T-helper 17 cell (primary cell): ENCODE measurements at places on chromosomes 4 and X.

DNA sequence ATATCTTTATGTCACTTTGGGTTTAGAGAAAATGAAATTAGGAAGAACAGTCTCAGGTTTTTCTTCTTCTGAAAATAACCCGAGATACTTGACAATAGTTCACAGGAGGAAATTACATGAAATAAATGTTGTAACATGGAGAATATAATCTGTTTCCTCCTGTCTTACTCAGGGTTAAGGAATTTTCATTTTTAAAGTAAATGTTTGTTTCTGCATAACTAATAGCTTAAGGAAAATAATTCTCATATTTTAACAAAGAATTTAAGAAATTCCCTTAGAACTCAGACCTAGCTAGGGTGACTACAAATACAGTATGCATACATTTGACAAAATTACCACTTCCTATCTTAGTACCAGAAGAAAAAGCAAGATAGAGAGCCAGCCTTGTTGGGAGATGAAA is 17.2 kb upstream of the SPRY1 start:
- H3K27ac ChIP-seq = no peak overlapping the region
- H3K36me3 ChIP-seq = peaks cover 3% of the 10 kb centered on the region
- H3K27me3 ChIP-seq = peaks cover 48% of the 10 kb centered on the region

GRCh38 chrX:153776611-153777045 is 4.2 kb upstream of the SRPK3 start:
- H3K36me3 ChIP-seq = peaks cover 2% of the 10 kb centered on the region
- no peak overlapping the region for H3K27ac ChIP-seq
- no peak for DNase-seq
- H3K4me3 ChIP-seq = no peak overlapping the region
- peaks cover 2% of the 10 kb centered on the region for H3K4me1 ChIP-seq

DNA sequence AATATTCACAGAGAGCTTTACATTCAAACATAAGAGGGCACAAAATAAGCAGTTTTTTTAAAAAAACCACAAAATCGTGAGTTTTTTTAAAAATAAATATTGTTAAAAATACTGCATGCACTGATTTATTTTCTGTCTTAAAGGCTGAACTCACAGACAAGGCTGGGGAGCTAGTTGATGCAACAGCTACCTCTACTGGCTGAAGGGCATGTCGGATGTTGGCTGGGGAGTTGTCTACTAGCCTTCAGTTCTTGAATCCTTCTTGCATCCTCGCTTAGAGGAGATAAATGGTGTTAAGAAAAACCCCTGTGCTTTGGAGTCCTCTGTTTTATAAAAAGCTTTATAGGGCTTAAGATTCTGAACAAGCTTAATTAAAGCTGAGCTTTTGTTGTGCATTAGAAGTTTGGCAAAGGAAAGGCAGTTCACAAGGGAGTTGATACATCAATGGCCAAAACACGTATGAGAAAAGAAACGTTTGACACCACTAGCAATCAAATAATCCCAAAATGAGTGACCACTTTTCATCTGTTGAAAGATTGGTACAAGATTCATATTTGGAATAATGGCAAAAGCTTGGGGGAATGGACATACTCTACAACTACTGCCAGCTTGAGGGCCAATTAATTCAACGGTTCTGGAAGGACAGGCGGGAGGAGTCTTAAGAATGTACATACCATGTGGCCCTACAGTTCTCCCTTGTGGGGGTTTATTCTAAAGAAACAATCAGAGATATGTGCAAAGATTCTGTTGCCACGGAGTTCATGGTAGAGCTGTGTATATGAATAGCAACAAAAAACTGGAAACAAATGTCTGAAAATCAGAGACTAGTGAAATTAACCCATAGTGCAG is 94.7 kb downstream of the SEL1L3 start:
- H3K4me3 ChIP-seq = no peak overlapping the region
- H3K27ac ChIP-seq = no peak overlapping the region
- no peaks in the 10 kb centered on the region for H3K27me3 ChIP-seq
- H3K36me3 ChIP-seq = peaks cover 21% of the 10 kb centered on the region
- peaks cover 2% of the 10 kb centered on the region for H3K4me1 ChIP-seq
- no peak for DNase-seq

DNA sequence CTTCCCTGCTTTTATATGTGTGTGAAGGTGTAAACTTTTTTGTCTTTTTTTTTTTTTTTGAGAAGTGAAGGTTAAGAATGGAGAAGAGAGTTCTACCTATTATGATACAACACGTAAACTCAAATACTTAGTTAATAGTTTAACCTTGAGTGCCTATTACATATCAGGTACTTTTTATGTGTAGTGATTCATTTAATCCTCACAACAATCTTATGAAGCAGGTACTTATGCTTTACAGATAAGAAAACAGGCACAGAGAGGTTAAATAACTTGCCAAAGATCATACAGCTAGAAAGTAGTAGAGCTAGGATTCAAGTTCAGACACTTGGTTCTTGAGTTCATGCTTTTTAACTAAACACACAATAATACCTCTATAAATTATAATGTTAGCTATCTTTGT is 107.4 kb downstream of the THOC2 start:
- H3K4me3 ChIP-seq = no peak overlapping the region
- peaks cover 6% of the 10 kb centered on the region for H3K4me1 ChIP-seq
- H3K36me3 ChIP-seq = peaks cover 5% of the 10 kb centered on the region
- no peaks in the 10 kb centered on the region for H3K27me3 ChIP-seq
- DNase-seq = no peak

- peaks cover 37% of the 10 kb centered on the region for H3K4me1 ChIP-seq
- no peak overlapping the region for H3K4me3 ChIP-seq
- no peaks in the 10 kb centered on the region for H3K36me3 ChIP-seq
- DNase-seq = no peak
- H3K27me3 ChIP-seq = no peaks in the 10 kb centered on the region
Measured at GRCh38 chrX:13700380-13700779, 11.5 kb downstream of the RAB9A start.

GRCh38 chr4:185874516-185875230 is 62.7 kb upstream of the SORBS2 start:
- no peak for DNase-seq
- H3K36me3 ChIP-seq = no peaks in the 10 kb centered on the region
- H3K4me1 ChIP-seq = no peaks in the 10 kb centered on the region
- no peak overlapping the region for H3K27ac ChIP-seq
- H3K27me3 ChIP-seq = peaks cover 11% of the 10 kb centered on the region
- H3K4me3 ChIP-seq = no peak overlapping the region

DNA sequence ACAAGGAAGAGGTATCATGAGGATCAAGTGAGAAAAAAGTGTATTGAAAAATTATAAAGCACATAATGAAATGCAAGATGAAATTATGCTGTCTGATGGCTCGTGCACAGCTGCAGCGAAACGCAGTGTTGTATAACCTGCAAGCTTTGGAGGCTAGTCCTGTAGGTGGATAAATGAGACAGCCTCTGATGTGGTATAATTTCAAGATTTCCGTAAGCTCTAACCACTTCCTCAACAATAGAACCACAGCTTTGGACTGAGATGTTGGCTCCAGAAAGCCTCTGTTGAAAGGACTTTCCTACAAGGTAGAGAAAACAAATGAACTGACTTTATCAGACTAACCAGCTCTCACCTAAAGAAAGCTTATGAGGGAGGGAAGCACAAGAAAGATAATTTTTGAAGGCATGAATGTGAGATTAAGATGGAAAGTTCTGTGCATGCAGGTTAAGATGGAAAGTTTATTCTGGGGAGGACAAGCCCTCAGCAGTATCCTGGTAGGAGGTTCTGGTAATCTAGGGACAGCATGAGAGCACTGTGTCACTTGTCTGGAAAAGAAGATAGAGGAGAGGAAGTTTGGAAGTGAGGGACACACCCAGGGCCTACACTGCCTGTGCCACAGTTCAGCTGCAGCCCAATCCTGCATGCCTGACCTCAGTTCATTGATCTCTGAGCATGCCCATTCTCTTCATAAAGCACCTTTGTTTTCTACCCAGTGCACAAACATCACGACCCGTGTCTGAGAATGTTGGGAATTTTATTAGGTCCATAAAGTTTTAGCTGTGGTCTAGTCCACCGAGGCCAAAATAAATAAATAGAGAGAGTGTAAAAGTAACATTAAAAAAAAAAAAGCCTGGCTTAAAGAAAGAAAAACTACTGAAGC is 161.5 kb upstream of the SFRP2 start:
- H3K27me3 ChIP-seq = peaks cover 6% of the 10 kb centered on the region
- H3K27ac ChIP-seq = peak overlapping the region; percentile 12
- no peaks in the 10 kb centered on the region for H3K36me3 ChIP-seq

DNA sequence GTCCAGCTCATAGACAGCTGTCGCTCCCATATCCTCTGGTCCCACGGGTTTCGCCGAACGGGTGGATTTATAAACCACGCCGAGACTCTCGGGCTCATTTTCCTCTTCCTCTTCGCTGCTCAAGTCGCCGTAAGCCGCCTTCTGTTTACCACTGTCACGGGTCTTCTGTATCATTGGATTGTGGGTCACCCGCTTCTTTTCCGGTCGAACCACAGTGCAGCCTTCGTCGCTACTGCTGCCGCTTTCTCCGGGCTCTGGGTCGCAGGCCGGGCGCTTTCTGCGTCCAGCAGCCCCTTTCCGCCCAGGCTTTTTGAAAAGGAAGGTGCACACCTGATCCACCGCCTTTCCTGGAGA is 311 bp downstream of the RNF113A start:
- no peak for DNase-seq
- no peaks in the 10 kb centered on the region for H3K36me3 ChIP-seq
- no peaks in the 10 kb centered on the region for H3K27me3 ChIP-seq
- peaks cover 11% of the 10 kb centered on the region for H3K4me1 ChIP-seq
- H3K4me3 ChIP-seq = peak overlapping the region; percentile 97
